Uterus (tissue), 4 donors: ENCODE measurements at places on chromosomes 3 and 15.

GRCh38 chr3:45858809-45859543 is 17.1 kb upstream of the LZTFL1 start:
- no peak for DNase-seq

GRCh38 chr3:46952813-46953212 is 23.7 kb downstream of the CCDC12 start:
- no peak for DNase-seq

DNA sequence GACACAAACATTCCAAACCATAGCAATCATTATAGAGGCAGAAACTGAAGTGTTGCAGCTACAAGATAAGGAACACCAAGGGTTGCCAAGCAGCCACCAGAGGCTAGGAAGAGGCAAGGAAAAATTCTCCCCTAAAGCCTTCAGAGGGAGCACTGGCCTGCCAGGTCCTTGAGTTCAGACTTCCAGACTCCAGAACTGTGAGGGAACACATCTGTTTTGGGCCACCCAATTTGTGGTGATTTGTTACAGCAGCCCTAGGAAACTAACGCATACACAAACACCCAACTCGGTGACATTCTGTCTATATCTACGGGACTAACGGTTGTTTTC is 54.6 kb downstream of the MB21D2 start:
- DNase-seq: no peak

GRCh38 chr3:158221426-158221825 is 111.5 kb downstream of the RSRC1 start:
- DNase-seq: no peak

DNA sequence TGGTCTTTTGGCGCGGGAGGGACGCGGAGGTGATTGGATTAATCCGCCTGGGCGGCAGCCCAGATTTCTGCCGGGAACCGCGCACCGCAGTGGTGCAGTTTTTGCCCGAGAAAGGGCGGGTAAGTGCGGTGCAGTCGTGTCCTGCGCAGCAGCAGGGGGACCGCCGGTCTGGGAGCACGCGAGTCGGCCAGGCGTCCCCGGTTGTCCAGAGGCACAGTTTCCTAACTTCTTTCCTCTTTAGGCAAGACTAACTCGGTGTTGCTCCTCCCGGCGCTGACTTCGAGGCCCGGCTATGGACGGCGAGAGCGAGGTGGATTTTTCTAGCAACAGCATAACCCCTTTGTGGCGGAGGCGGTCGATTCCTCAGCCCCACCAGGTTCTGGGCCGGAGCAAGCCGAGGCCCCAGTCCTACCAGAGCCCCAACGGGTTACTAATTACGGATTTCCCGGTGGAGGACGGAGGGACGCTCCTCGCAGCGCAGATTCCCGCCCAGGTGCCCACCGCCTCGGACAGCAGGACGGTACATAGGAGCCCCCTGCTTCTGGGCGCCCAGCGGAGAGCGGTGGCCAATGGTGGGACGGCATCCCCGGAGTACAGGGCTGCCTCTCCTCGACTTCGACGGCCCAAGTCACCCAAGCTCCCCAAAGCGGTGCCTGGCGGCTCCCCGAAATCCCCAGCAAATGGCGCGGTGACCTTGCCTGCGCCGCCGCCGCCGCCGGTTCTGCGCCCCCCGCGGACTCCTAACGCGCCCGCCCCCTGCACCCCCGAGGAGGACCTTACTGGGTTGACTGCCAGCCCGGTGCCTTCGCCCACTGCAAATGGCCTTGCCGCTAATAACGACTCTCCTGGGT is 736 bp downstream of the ARHGEF26 start:
- DNase-seq: peak; percentile 35

DNA sequence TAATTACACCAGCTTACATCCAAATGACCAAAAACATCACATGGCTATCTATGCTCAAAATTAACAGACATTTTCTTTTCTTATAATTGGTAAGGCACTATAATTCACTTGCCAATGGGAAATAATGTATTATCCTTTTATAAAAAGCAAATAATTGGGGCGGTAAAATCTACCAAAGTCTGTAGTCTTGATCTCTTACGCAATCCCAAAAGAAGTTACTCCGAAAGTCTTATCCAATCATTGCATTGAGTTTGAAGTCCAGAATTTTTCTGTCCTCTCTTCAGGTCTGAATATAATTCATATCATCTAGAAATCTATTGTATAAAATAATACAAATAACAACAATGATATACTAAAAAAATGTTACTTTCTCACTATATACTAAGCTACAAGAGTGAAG is 273.3 kb upstream of the CADM2 start:
- DNase-seq: no peak

GRCh38 chr3:9291821-9292410 is 42.5 kb upstream of the SRGAP3 start:
- DNase-seq: no peak

DNA sequence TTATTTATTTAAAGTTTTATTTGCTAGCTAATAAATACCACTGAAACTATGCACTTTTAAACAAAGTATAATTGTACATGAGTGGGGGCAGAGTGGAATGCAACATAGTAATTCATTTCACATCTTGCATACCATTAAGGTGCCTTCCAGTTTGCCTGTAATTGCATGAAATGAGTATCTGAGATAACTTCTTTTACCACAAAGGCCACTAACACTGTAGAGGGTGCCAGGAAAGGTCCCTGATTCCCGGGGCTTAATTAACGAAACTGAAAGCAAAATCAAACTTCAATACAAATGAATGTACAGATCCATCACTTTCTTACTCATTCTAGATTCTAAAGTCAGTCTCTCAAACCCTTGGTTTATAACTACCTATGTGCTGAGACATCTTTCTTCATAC is 2.1 kb downstream of the CD47 start:
- no peak for DNase-seq

GRCh38 chr3:48832684-48833083 is 15.0 kb downstream of the PRKAR2A start:
- no peak for DNase-seq
